ENCODE measurements at places on chromosomes 3 and 15.

DNA sequence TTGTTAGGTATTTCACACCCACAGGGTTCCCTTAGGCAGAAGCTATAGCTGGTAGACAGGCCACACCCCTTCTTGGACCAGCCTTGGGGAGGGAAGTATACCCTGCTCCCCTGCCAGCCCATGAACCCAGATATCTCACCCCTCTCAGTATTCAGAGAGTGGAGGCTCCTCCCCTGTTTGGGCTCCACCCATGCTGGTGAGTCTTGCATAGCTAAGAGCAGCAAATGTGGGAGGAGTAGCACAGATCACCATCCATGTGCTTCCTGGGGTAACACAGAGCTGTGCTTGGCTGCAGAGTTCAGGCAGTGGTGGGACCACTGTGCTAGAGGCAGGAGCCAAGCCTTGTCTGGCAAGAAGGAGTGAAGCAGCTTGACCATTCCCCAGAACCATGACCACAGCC, 427.2 kb downstream of the ZIC1 start:
- DNase-seq: no peak

- no peak for DNase-seq
Measured at GRCh38 chr3:84974347-84974746, 15.6 kb downstream of the CADM2 start.

DNA sequence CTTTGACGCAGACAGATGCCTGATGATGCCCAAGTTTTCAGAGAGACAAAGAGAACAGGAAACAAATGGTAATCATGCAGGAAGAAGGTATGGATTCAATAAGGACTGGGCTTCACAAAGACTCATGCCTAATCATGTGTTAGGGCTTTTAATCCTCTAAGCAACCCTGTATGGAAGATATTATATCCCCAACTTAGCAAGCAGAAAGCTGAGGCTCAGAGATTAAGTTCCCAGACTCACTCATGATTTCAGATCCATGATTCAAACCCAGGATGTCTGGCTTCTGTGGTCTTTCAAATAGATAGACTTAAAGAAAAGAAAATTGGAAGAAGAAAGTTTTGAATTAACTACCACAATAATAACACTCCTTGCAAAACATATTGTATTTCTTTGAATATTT, 4.1 kb upstream of the CLASP2 start:
- DNase-seq: no peak

GRCh38 chr3:2898591-2899353, 211.4 kb downstream of the IL5RA start:
- DNase-seq: no peak

DNA sequence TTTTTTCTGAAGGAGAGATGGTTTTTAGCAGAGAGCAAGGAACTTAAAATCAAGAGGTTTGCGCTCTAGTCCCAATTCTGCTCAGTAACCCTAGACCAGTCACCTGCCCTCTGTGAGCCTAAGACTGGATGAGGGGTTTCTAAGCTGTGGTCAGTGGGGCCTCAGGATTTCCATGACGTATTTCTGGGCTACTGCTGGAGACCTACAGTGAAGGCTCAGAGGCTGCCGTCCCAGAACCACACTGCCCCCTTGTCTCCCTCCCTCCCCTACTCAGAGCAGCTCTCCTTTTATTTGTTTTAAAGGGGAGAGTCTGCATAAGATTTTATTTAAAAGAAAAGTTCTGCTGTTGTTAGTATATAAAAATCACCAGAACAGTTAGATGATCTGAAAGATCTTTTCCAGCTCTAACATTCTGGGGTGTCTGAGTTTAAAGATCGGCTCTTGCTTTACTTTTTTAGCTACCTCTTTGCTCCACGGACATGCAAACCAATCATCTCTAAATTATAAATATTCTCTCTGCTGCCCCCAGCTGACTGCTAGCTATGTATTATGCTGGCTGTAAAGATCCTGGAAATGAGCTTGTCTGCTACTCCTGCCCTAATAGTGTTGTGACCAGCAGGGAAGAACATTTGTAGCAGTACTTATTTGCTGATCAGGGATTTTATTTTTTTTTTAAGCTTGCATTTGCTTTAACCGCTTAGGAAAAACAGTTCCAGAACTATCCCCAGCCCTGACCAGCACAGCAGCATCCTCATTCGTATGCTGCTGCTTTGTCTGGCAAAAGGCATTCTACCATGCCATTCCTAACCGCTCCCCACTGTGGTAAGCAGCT, 28.6 kb upstream of the NDUFB4 start:
- no peak for DNase-seq

DNA sequence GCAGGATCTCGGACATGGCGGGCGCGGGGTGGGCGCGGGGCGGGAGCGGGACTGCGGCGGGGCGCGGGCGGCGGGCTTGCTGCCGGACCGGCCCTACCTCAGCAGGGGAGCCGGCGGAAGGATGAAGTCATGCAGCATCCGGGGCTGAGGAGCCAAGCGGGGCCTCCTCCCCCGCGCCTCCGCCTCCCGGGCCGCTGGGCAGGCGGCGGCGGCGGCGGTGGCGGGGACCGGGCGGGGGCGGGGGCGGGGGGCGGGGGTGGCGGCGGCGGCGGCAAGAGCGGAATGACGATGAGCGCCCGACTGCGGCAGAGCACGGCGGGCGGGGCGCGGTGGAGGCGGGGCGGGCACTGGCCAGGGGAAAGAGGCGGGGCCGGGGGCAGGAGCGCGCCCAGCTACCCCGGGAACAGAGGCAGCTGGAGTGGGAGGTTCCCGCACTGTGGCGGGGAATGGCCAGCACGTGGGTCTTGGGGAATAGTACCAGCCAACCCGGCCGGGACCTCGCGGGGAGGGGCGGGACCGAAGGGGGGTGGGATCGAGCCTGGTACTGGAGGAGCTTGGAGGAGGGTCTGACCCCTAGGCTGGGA, at the start of gene CAMK2N2:
Gene CAMK2N2 (minus strand): TSS at position 284 of the 584 bp plus-strand sequence. CDS start 268 bp downstream, at position 16.
- DNase-seq: no peak

- DNase-seq: no peak
Measured at GRCh38 chr3:61774279-61774890, 213.0 kb downstream of the PTPRG start.

- no peak for DNase-seq
Measured at GRCh38 chr15:92097474-92098178, 244.1 kb downstream of the SLCO3A1 start.

DNA sequence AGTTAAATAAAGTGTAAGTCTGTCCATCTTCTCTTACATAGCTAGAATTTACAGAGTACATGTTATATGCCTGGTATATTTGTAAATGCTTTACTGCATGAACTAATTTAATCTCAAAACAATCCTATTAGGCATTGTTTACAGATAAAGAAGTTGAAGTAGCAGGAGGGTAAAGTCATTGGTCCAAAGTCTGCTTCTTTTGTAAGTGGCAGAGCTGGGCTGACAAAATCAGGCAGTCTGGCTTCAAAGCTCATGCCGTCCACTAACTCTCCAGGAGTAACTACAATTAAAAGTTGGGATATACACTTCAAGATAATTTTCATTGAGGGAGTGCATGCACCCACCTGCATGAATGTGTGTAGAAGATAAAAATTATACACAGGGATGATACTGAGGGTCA, 27.3 kb downstream of the VGLL3 start:
- DNase-seq: no peak

DNA sequence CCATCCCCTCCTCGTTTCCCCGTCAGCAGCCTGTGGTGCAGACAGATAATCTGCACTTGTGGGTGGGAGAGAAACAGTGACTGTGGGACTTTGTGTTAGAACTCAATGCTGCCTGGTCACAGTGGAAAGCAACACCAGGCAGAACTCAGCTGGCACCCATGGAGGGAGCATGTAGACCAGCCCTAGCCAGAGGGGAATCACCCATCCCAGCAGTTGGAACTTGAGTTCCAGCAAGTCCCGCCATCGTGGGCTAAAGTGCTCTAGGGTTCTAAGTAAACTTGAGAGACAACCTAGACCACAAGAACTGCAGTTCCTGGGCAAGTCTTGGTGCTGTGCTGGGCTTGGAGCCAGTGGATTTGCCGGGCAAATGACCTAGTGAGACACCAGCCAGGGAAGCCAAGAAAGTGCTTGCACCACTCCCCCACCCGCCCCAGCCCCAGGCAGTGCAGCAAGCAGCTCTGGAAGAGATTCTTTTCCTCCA, 24.4 kb downstream of the ISG20 start:
- no peak for DNase-seq

DNA sequence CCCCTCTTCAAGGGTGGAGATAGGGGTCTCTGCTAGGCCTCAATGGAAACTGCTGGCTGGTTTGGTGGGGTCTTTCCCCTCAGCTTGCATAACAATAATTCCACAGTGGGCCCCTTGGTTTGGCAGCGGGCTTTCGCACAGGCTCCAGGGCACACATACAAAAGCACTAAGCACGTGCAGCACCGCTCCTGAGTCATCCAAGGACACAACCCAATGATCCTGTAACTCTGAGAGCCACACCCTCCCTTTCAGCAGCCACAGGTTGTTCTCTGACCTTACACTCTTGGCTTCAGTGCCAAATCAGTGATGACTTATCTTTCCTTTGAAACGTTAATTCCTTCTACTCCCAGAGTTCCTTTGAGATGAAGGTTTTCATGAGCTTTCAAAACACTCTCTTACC, 41.7 kb downstream of the DAPK2 start:
- DNase-seq: no peak

GRCh38 chr3:58274027-58274614, 31.9 kb upstream of the RPP14 start:
- no peak for DNase-seq

- no peak for DNase-seq
Measured at GRCh38 chr3:177294221-177294620, 96.9 kb upstream of the TBL1XR1 start.

DNA sequence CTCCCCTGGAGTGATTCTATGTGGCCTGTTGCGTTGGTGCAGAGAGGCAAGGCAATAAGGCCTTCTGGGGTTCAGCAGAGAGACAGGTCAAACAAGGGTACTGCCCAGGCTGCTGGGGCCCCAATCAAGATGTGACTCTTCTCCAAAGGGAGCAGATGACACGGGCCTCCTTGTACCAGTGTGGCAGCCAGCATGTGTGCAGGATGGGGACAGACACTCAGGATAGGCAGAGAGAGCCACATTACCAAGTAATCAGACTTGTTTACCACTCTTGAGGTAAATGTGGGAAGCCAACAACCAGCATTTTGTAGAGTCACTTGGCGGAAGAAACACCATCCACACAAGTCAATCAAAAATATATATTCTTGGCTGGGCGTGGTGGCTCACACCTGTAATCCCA, 95.3 kb upstream of the DLG1 start:
- no peak for DNase-seq

- DNase-seq: no peak
Measured at GRCh38 chr3:52051444-52051843, 4.9 kb downstream of the DUSP7 start.

- no peak for DNase-seq
Measured at GRCh38 chr15:26772154-26773066, at the start of gene GABRB3. Gene GABRB3, minus strand, starts transcription at chr15:26773066.

GRCh38 chr3:64240959-64241358, 15.7 kb upstream of the PRICKLE2 start:
- no peak for DNase-seq

DNA sequence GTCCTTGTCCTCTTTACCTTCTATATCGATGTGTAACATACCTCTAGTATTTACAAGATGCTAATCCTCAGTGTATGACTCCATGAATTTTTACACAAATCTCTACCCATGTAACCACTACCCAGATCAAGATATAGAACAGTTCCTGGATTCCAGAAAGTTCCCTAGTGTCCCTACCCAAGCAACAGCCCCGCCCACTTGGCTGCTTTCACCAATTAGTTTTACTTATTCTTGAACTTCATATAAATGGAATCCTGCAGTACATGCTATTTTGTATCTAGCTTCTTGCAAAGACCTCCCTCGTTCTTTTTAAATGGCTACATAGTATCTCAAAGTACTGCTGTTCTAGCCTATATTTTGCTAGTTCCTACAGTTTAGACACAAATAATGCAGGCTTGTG, 33.0 kb downstream of the CD276 start:
- DNase-seq: no peak

DNA sequence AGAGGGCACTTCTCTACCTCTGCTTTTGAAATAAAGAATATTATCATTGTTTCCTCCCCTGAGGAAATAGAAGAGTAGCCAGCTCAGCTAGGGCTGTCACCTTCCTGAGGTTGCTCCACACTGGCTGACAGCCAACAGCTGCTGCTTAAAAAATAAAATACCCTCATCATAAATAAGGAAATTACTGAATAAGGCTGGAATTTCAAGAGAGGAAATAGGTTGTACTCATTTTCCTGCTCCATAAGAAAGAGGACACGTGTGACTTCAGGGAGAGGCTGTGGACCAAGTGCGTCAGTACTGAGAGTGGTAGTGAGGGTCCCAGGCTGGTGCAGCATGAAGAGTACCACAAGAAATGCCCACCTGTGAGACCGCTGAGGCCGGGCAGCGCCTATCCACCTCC, 8.1 kb upstream of the C2CD4B start:
- DNase-seq: no peak

DNA sequence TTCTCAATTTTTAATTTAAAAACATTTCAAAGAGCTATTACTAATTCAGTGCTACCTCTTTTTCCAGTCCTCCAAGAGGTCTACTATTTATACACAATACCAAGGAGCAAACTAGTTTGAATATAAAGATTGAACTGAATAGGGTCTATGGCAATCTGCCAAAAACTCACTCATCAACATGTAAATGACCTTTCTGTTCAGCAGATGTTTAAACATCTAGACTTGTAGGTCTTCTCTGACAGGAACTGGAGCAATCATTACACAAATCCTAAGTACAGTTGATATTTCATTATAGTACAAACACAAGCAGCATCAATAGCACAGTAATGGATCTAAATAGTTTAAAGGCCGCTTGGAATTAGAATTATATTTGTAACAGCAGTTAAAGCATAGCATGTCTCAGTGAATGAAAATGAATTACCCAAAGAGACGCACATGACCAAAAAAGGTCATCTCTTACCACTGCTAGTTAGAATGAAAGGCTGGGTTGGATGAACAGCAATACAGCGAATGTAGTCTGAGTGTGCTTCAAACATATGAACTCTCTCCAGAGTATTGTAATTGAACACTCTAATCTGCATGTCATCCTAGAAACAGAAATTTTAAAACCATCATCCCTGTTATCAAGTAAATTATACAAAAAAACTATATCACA, 10.7 kb downstream of the COPB2 start:
- no peak for DNase-seq
